ENCODE measurements at places on chromosomes 5 and 9.

GRCh38 chr9:95645992-95646391, 129.2 kb upstream of the PTCH1 start:
- no peak for DNase-seq

DNA sequence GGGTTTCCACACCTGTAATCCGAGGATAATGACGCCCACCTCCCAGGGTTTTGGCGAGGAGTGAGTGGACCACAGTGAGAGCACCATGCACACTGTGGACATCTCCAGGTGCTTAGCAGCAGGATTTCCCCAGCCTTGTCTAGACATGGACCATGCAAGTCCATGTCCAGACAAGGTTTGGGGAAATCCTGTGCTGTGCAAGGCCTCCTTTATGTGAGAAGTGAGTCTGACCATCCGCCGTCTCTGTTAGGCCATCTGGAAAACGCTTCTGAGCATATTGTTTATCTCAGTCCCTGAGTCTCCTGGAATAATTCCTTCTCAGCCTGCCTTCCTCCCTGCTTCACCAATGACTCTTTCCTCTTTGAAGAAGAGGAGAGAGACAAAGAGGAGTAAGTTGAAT, 26.2 kb upstream of the TNFAIP8 start:
- no peak for DNase-seq

DNA sequence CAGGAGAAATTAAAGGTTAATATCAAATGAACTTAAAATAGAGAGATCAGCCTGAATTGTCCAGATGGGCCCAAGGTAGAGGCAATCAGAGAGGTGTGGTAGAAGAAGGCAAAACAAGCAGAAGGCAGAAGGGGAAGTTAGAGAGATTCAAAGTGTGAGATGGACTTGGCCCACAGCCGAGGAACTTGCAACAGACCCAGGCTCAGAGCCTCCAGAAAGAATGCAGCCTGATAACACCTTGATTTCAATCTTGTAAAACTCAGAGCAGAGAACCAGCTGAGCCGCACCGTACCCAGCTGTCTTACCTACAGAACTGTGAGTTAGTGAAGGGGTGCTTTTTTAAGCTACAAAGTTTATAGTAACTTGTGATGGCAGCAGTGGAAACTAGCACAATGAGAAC, 190.9 kb downstream of the RFK start:
- no peak for DNase-seq

GRCh38 chr9:80157561-80157983, 585.8 kb downstream of the TLE4 start:
- DNase-seq = no peak

All from aorta (tissue), 5 donors.